ENCODE measurements at places on chromosomes 12 and 14. TPM values are rescaled to one million over a fixed set of nuclear protein-coding genes. Genes with fewer than 3 reads are reported as not detected.

The ACSM4 gene
- not detected for total RNA-seq

The PTPRR gene
- total RNA-seq: not detected

The CEP128 gene
- 5.1 TPM for total RNA-seq

The SMCO2 gene
- total RNA-seq: not detected

The KITLG gene
- total RNA-seq: 45.7 TPM

The KRT83 gene
- total RNA-seq: not detected

The CLEC6A gene
- not detected for total RNA-seq

The TCL1A gene
- total RNA-seq: not detected

The GNB3 gene
- 2.2 TPM for total RNA-seq

The FBXO34 gene
- total RNA-seq: 21.7 TPM

The FOXM1 gene
- 26.2 TPM for total RNA-seq

The PIANP gene
- not detected for total RNA-seq

The TAS2R20 gene
- total RNA-seq: 4.3 TPM

The BHLHE41 gene
- 1.1 TPM for total RNA-seq

The KRT8 gene
- total RNA-seq: 0.98 TPM

The LMNTD1 gene
- total RNA-seq: 1.4 TPM

The IFNG-AS1 gene
- total RNA-seq: not detected

The APEX1 gene
- 36.6 TPM for total RNA-seq

The SLC10A1 gene
- total RNA-seq: not detected

The GPR132 gene
- total RNA-seq: not detected

The SRGAP1 gene
- 45.5 TPM for total RNA-seq

The ERP27 gene
- total RNA-seq: not detected

The EIF2S3B gene
- total RNA-seq: 6.2 TPM

The CLECL1 gene
- not detected for total RNA-seq

All from subcutaneous preadipocyte (primary cell).